NCI-H1436 (cell line): ENCODE measurements at places on chromosomes 2 and 18.

- DNase-seq: no peak
Observed at GRCh38 chr18:51491678-51492372, 294.3 kb upstream of the MEX3C start.

DNA sequence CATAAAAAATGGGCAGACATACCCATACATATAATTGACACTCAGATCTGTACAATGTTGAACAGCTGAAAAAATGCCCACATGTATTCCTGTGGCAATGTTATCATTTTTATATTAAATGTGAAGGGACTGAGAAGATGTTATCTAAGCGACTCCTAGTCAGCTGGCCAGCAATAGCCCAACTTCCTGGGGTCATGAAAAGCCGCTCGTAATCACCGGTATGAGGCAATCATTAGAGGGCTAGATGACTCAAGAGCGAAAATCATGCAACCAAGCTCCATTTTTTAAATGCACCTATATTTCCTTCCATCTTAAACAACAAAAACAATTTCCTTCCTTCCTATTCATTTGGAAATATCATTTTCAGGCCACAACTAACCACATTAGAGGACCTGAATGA, 274.6 kb upstream of the CCDC68 start:
- no peak for DNase-seq

DNA sequence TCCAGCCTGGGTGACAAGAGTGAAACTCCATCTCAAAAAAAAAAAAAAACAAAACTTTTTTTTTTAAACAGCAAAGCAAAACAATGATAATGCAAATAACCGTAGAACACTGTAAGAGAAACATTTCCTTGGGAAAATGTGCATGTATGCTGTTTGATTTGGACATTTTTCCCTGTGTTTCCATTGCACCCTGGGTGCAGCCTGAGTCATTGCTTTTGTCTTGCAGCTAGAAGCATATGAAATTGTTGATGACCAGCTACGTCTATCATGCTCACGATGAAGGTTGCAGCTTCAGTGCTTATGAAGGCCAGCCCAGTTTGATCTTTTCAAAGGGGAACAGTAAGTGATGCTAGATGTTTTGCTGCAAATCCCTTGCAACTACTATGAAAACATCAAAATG, 41.5 kb downstream of the MOGAT1 start:
- no peak for DNase-seq

DNA sequence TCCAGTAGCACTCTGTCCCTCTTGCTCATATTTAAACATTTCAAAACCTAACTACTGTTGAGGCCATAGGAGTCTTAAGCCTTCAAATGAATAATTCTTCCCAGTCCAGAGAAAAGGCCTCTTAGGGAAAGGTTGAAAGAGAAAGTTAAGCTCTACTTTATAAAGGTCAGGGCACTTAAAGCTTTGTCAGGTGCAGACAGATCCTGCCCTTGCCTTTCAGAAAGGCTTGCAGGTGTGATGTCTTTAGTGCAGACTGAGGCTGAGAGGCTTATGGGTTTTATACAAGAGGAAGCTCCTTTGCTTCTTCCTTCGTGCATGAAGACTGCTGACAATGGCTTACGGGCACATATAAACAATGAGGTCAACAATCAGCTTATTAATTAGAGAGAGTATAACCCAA, 105.0 kb upstream of the LINC00305 start:
- DNase-seq: no peak

- DNase-seq: no peak
Observed at GRCh38 chr2:229221641-229222040, 49.4 kb downstream of the PID1 start.

- no peak for DNase-seq
Observed at GRCh38 chr2:74498500-74499266, 720 bp downstream of the LBX2 start.
